GM03348 (cell line): ENCODE measurements at places on chromosomes 3 and 15.

GRCh38 chr3:108862865-108863798, 40.5 kb downstream of the TRAT1 start:
- peak; percentile 13 for DNase-seq

- no peak for DNase-seq
Measured at GRCh38 chr3:707041-707440, 385.8 kb upstream of the CNTN6 start.

GRCh38 chr3:94258851-94259250, 196.0 kb downstream of the NSUN3 start:
- DNase-seq, result no peak

DNA sequence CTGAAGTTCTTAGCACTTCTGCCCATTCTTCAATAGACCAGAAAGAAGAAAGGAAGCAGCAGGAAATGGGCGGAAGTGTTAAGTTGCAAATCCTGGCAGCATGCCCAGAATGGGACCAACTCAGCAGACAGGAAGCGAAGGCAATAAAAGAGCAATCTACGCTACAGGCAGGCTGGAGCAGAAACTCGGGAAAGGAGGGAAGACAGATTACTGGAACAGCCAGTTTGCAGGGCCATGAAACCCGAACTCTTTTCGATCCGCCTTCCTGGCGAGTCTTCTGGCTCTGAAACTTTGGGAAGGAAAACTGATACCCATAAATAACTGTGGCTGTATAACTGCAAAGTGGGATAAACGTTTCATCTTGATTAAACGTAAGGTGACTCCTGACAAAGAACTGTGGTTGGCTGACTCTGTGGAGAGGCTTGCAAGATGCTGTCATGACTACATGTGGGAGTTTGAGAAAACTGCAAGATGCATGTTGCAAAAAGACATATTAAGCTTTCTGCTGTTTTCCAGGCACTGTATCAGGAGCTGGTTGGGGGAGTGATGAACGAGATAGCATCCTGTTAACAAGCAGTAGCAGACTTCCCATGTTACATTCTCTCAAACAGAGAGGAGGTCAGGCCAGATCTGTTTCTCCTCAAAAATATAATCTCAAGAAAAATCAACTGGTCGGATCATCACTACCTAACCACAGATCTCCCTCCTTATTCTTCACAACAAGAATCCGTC, 67.8 kb downstream of the FMN1 start:
- peak; percentile 80 for DNase-seq

GRCh38 chr3:32184187-32184730, 54.2 kb upstream of the CMTM8 start:
- DNase-seq, result no peak

GRCh38 chr3:9499455-9500107, 54.0 kb downstream of the LHFPL4 start:
- peak; percentile 44 for DNase-seq

- DNase-seq, result no peak
Measured at GRCh38 chr3:112793326-112794081, 53.2 kb downstream of the CD200R1L start.

DNA sequence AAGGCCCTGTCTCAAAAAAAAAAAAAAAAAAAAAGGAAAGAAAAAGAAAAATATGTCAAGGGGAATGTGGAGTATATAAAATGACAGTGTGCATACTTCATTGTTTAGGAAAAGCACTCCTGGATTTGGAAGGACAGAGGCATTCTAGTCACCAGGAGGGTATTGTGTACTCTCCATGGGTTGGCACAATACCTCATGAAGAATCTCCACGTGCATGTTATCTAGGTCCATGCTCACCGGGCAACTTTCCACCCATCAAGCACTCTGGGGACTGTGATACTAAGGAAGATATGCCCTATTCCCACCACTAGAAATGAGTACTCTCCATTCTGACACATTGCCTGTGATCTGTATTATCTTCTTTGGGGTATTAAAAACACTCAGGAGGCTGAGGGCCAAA, 15.4 kb upstream of the KPNA1 start:
- DNase-seq, result no peak

- DNase-seq, result no peak
Measured at GRCh38 chr3:106678657-106679390, 698.4 kb upstream of the CCDC54 start.

DNA sequence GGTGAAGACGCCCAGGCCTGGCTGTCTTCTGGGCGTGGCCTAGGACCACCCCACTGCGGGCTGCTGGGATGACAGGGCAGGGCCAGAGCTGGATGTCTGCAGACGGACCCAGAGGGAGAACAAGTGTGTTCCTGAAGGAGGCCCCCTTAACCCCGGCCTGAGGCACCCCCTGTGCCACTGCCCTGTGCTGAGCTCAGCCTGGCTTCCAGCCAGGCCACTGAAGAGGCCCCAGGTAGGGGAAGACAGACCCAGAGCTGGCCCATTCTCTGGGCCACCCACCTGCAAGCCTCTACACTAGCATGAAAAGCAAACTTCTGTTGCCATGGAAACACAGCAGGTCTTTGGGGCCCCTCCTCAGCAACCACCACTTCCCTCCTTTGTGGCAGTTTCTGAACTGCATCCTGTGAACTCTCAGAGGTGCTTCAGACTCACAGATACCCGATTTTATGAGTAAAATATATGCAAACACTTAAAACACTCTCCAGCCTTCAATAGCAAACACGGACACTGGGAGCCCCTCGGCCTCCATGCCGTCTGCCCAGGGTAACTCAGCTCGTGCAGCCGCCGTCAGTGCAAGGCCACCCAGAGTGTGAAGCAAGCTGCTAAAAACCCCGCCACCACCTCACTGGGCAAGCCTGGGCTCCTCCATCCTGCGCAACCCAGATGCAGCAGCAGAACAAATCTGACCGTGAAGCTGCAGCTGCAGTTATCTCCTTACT, 42.5 kb downstream of the CMTM6 start:
- DNase-seq, result peak; percentile 5

GRCh38 chr3:42451546-42452230, 41.3 kb upstream of the LYZL4 start:
- no peak for DNase-seq

DNA sequence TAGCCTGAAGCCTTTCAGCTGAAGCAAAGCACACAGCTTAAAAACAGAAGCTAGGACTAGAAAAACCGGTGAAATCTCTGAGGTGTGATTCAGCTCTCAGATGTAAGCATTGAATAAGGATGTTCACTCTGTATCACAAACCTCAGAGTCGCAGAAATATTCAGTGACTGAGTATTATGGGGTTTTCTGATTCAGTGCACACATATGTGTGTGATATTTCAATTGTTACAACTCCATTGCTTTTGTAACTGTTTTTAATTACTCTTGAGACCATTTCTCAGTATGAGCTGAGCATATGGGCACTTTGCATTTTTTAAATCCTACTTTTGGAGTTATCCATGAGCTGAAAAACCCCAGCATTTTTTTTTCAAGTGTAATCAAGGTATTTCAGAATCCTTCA, 868.8 kb downstream of the NTRK3 start:
- no peak for DNase-seq

DNA sequence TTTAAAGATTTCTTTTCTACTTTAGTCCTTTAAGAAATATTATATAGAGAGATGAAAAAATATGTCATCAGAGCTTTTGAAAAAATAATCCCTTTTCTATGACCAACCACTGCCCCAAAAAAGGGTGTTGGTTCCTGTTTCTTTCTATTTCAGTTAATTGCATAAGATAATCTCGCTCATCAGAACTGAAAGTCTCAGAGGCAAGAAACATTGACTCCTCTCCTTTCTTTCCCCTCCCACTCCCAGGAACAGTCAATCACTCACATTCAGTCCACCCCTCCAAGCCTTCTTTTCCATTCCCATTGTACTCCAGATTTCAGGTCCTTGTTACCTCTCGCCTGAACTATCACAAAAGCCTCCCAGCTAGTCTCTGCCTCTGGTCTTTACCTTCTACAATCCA, 153.7 kb upstream of the ABI3BP start:
- DNase-seq, result no peak

- no peak for DNase-seq
Measured at GRCh38 chr3:132570016-132570415, 27.1 kb upstream of the ACKR4 start.

- DNase-seq, result no peak
Measured at GRCh38 chr3:152591515-152591914, 243.4 kb upstream of the P2RY1 start.

- no peak for DNase-seq
Measured at GRCh38 chr3:182294696-182295095, 498.6 kb upstream of the ATP11B start.

GRCh38 chr3:124597273-124597672, 133.0 kb upstream of the UMPS start:
- no peak for DNase-seq

DNA sequence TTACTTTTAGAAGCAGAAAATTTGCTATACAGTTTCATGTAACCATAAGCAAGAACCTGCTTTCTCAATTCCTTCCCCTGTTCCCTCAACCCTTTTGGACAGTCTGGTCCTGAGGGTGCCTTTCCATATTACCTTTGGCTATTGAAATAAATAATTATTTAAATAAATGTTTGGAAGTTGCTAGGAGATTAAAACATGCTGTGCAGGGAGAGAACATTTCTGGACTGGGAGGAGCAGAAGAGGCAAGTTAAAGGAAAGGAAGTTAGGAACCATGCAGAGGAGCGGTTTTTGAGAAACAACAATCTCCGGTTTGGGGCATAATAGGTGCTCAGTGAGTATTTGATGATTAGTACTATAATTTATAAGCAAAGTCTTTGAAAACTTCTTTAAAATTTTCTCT, 41.8 kb downstream of the ZNF609 start:
- DNase-seq, result no peak

DNA sequence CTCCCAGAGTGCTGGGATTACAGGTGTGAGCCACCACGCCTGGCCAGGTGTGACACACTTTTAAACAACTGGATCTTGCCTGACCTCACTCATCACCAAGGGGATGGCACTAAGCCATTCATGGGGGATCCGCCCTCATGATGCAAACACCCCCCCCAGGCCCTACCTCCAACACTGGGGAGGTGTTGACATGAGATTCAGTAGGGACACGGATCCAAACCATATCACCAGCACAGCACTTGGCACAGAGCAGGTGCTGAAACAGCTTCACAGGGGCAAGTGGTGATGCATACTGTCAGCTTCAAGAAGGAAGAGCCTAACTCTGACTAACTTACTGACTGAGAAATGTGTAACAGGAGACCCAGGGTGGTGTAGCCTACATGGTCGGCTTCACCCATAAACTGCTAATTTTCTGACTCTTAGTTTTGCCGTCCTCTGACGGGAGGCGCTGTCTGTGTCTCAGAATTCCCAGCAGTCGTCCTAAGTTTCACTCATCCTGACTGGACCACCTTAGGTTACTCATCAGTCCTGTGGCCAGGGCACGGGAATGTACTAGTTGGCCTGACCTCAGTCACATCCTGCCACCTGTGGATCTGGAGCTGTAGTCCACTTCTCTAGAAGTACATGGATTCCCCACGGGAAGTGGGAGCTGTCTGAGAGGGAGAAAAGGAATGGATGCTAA, 81.9 kb upstream of the PLXNA1 start:
- no peak for DNase-seq

- no peak for DNase-seq
Measured at GRCh38 chr15:72009222-72009621, 108.7 kb downstream of the MYO9A start.

DNA sequence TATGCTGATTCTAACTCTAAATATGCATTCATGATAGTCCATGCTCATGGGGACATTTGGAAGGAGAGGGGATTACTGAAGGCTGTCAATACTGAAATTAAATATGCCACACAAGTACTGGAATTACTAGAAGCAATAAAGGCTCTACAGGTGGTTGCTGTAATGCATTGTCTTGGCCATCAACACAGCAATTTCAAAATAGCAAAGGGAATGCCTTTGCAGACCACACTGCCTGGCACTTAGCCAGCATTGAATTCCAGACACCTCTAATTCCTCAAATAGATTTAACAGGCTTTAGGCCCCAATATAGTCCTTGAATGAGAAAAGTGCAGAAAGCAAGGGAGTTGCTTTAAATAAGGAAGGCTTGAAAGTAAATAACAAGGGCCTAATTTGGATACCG, 115.8 kb upstream of the PLCL2 start:
- peak; percentile 9 for DNase-seq

DNA sequence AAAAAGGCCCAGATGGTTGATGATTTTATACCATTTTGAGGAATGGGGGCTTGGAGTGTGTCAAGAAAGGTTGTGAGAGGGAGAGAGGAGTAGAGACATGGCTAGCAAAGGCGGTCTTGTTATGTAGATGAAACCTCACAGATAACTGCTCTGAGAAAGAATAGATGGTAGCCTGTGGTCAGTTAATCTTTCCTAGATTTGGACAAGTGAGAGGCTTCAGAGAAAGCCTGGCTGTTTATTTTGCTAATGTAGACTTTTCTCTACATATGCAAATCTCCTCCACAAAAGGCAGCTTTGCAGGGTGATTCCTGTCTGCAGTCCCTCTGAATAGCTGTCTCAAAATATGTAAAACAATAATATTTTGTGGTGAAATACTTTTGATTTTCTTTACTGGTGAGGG, 177.3 kb downstream of the OTOL1 start:
- DNase-seq, result no peak

- DNase-seq, result peak; percentile 80
Measured at GRCh38 chr3:187186801-187187421, 10.4 kb upstream of the RTP1 start.

DNA sequence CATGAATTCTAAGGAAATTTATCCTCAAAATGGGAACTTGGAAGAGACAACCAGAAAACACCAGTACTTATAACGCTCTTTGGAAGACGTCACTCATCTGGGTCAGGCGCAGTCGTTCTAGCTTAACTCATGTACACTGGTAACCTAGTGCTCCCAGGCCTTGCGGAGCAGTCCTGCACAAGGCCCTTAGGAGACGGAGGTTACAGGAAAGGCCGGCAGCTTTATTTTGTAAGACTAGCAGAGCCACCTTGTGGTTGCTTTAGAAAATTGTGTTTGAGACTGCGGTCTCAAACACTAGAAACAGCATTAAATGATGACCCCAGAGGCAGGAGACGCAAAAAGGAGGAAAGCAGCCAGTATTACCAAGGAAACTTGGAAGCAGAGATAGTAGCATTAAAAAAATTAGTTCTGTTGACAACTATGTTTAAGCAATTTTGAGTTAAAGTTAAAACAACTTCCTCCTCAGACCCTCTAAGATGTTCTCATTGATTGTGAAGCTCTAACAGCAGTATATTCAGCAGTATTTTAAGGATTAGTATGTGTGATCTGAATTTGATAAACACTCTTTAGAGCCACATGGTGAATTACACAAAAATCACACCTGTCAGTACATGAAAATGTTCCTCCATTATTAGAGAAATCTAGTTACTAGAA, 141.9 kb upstream of the C2CD4B start:
- peak; percentile 83 for DNase-seq

DNA sequence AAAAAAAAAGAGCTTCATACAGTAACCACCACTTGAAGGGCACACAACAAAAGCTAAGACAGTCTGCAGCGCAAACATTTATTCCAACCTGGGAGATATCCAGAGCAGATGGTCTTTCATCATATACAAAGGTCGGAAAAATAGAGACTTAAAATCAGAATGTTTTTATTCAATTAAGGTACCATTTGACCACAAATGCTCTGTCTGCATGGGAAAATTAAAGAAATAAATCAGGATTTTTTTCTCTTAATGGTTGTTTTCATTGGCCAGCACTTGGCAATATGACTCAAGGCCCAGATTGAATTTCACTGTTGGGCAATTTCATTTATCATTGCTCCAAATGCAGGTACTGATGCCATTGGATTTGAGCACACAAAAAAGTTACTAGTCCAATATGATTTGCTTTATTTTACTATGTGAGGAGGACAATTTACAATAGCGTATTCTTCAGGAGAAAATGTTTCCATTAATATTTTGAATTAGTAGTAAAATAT, 145.9 kb upstream of the AGTR1 start:
- DNase-seq, result no peak
